ENCODE measurements at places on chromosomes 13 and 19.

DNA sequence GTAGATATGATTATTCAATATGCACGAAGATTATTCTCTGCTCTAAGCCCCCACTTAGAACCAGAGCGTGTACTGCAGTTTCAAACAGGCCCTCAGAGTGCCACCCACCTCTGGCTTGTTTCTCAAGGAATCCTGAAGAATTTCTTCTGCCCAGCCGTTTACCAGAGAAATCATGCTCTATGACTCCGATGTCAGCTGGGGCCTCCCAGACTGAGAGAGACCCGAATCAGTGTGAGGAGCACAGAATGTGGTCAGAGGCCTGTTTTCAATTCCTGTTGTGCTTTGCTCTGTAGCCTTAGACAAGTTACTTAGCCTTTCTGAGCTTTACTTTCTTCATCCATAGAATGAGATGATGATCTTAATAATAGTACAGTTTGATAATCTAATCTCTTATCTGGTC lies 5.5 kb downstream of the PNMA8C start:
- no peak for DNase-seq

GRCh38 chr19:48925240-48925843 lies 8.2 kb upstream of the DHDH start:
- no peak for DNase-seq

GRCh38 chr13:50587645-50588373 lies 255.7 kb downstream of the DLEU7 start:
- DNase-seq = no peak

DNA sequence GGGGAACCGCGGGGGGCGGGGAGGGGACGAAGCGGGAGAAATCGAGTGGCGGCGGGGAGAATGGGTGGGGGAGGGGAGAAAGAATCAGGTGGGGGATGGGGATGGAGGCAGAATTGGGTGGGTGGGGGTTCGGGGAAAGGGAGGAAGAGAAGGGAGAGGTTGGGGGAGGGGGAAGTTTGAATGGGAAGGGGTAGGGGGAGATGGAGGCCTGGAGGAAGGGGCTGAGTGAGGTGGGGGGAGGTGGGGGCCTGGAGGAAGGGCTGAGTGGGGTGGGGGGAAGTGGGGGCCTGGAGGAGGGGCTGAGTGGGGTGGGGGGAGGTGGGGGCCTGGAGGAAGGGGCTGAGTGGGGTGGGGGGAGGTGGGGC lies 403 bp upstream of the ADAMTS10 start:
- no peak for DNase-seq

DNA sequence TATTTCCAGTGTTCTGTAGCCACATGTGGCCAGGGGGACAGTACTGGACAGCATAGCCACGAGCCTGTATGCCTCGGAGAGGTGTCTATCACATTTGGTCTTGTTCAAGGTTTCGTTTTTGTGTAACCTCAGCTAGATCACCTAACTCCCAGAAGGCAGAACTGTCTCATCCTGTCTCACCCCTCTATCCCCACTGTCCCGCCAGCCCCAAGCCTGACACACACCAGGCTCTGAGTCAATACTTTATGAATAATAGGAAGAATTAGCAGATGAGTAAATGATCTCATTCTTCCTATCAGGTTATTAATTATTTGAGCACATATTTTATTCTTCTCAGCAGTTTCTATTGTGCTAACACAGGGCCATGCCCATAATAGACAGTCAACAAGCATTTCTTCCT lies 132.2 kb downstream of the NUFIP1 start:
- DNase-seq = no peak

GRCh38 chr19:44689290-44690130 lies 9.4 kb upstream of the CEACAM16 start:
- DNase-seq = no peak

GRCh38 chr19:7977021-7977722 lies 28.3 kb downstream of the ELAVL1 start:
- DNase-seq = no peak

GRCh38 chr13:35474496-35475211 lies 1.8 kb downstream of the MAB21L1 start:
- no peak for DNase-seq

DNA sequence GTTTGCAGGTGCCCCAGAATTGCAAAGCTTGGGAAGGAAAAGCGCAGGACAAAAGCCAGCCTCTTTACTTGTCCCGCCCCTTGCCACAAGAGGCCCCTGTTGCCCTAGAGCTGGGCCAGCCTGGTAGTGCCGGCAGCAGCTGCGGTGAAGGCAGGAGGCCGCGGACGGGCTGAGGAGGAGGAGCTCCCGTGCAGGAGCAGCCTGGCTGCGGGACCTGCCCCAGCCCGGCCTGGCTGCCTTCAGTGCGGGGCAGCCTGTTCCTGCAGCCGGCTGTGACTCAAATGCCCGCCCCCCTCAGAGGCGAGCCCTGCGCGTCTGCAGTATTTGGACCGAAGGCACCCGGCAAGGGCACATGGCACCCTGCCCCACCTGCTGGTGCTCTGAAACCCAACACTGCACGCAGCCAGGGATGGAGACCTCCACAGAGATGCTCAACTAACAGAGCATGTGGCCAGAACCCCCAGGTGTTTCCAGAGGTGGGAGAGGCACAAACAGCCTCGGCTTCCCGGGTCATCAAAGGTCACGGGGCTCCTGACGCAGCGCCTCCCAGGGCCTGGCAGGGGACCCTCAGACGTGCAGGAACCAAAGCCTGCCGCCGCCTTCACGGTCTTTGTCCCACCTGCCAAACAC lies 29.7 kb downstream of the NAXD start:
- no peak for DNase-seq

DNA sequence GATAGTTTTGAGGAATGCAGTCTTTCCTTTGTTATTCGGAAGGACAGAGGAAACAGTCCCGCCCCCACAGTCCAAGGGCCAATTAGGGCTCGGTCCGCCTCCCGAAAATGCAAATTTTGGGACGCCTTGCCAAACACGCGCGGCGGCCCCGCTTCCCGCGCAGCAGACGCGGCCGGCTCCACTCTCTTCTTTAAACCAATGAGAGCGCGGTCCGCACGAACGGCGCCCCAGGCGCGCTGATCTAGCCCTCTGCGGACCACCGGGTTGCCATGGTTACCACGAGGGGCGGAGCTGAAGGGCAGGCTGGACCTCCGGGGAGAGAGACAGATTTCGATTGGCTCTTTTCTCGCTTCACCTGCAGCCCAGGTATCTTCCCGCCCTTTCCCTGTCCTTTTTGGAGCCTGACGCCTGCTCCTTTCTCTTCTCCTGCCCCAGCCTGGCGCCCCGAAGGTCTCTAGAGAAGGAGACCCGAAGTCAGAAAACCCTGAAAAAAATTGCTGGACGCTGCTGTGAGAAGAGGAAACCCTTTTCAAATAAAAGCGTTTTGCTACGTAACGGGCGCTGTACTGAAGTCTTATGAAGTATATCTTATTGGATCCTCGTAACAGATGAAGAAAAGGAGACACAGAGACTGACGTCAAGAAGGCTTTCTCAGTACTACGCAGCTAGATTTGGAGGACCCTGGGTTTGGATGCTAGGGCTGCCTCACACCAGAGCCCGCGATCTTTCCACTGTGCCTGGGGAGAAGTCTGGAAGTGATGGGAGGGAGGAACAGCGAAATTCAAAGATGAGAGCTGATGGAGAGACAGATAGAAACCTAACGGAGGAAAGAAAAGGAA lies 2.0 kb downstream of the PTH2 start:
- peak; percentile 28 for DNase-seq
